Kidney tubule cell (primary cell): ENCODE measurements at places on chromosomes 7 and 10.

DNA sequence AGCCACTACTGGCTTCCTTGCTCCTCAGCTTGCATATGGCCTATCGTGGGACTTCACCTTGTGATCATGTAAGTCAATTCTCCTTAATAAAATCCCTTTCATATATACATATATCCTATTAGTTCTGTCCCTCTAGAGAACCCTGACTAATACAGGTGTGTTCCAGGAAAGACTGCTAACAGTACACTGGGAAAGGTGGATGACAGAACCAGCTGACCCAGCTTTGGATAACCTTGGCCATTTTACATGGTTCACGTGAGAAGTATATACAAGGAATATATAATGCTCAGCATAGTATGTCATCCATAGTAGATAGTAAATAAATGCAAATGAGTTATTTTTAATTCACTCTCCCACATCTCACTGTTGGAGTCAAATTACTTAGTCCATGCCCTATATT, 1003.5 kb downstream of the SORCS3 start:
- DNase-seq, result no peak

- DNase-seq, result no peak
Measured at GRCh38 chr10:15625261-15625660, 94.5 kb downstream of the ITGA8 start.

DNA sequence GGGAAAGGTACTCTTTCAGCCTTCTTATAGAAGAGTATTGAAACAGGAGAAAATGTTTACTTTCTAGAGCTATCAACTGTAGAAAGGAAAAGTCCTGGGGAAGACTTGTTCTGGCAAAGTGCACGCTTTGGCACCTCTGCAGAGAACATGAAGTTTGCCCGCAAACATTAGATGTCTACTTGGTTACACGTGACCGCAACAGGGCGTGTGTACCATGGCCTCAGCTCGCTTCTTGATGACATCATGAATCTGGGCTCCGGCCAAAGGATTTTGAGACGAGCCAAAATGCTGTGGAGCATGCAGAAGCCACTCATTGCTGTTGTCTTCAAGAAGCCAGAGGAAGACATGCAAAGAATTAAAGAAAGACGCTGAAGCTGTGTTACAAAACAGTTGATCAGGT, 8.6 kb upstream of the TAS2R60 start:
- DNase-seq, result peak; percentile 82

DNA sequence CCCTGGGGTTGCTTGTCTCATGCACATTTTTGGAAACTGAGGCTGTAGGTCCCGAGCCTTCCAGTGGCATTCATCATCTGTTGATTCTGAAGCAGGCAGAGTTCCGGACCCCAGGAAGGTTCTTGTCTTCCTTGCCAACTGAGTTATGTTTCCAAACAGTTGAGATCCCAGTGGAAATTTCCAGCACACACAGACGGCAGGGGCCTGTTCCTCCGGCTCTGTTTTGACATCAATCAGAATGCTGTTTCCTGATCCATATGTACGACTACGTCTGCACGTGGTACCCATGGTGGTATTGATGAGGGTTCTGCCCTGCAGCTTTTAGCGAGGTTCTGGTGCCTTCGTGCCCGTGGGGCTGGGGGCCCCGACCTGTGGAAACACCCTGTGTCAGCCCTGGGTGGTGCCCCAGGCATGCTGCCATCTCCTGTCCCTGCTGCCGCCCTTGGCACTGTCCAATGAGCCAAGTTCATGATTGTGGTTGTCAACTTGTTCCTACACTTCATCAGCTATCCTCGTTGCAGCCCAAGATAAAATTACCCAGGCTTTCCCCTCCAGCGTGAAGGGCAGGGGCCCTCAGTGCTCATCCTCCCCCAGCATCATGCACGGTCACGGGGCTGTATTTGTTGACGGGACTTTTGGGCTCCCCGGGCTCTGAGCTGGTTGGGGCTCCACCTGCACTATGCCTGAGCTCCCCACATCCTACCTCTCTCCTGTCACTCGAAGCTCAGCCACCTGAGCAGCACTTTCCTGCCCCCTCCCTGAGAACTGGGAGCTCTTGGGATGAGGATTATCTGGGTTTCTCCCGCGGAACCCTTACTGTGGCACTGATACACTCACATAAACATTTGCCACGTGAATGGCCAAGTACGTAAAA, 7.8 kb upstream of the DPYSL4 start:
- DNase-seq, result no peak

- peak; percentile 94 for DNase-seq
Measured at GRCh38 chr7:99106821-99107241, 37.1 kb downstream of the SMURF1 start.

GRCh38 chr10:107371801-107372200, 207.3 kb upstream of the SORCS1 start:
- no peak for DNase-seq

DNA sequence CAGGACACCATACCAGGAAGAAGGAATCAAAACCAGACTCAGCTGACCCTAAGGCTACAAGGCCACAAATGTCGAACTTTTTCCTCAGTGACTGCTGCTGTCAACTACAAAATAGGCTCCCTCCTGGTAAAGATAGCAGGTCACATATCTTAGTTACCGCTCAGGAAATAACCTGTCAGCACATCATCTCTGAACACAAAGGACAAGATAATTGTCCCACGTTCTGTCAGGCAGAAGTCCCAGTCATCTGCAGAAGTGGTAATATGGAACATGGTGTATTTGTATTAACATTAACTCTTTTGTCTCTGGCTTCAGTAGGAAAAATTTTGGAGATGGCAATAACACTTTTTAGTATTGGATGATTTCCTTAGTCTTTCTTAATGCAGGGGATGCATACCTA, 630.2 kb upstream of the LRRTM3 start:
- DNase-seq, result no peak

DNA sequence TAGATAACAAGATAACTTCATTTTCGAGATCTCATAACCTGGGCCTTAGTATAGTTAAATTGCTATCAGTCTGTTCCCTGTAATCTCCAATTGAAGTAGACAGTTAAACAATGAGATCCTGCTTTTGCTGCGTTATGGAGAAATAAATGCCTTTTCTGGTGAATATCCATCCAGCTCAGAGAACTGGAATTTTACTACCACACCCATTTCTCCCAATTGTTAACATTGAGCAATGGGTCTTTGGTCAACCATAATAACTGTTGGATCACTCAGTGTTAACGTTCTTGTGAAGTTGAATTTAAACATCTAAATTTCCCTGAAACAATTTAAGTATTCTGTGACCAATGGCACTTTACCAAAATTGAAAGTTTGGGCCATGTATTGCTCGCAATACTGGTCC, 3.0 kb downstream of the CALU start:
- no peak for DNase-seq

DNA sequence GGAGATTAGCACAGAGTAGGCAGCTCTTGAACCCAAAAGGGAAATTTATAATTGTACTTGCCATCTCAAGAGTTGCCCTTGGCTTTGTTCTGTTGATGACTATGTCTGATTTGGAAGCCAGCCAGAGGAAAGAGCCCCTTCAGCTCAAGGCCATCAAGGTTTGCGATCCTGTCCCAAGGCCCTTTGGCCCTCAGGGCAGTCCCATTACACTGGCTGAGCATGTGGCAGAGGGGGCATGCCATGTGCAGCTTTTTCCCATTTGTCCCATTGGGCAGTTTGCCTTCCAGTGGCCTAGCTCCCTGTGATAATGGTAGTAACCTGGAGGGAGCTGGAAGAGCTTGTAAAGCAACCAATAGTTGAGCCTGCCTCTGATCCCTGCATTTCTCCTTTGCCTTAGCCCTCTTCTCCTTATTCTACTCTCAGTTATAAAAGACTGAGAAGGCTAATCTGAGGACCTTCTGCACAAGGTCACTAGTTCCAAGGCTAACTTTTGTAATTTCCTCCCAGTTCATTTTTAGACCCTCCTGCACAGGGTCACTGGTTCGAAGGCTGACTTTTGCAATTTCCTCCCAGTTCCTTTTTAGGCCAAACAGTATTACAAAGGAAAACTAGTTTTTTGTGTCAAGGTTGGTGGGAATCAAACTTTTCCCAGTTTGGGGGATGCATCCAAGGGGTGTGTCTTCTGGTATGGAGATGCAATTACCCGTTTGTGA, 31.0 kb upstream of the ARHGAP12 start:
- DNase-seq, result no peak

GRCh38 chr7:35380739-35381224, 126.9 kb upstream of the TBX20 start:
- DNase-seq, result no peak

- DNase-seq, result no peak
Measured at GRCh38 chr7:31858055-31858454, 171.0 kb downstream of the PPP1R17 start.

GRCh38 chr7:80380957-80381356, 130.9 kb downstream of the GNAT3 start:
- no peak for DNase-seq
